HFFc6 (cell line): ENCODE measurements at places on chromosomes 5 and 9. TPM values are rescaled to one million over a fixed set of nuclear protein-coding genes. Genes with fewer than 3 reads are reported as not detected.
A peak's percentile ranks its signal among the peaks of the same experiment; 100 is the strongest.

The CCDC171 gene
- total RNA-seq: 0.54 and 0.73 TPM in 2 replicates

The ARID3C gene
- total RNA-seq: not detected in 2 replicates

The TMC1 gene
- 0.28 and 0.91 TPM in 2 replicates for total RNA-seq

The NOP16 gene
- total RNA-seq: 31.7 and 42.0 TPM in 2 replicates

The FAM169A gene
- 0.02 to 0.09 TPM in 2 of 3 replicates, not detected in the other for total RNA-seq

The FAT2 gene
- total RNA-seq: not detected in 2 replicates

The FGF18 gene
- total RNA-seq: 0.16 TPM in 1 of 3 replicates, not detected in the others

The SLC24A2 gene
- 0.03 TPM in 1 of 3 replicates, not detected in the others for total RNA-seq

The SGCD gene
- total RNA-seq: 5.8 to 6.7 TPM (median 6.5 TPM) in 3 replicates

The PIP5K1B gene
- not detected in 3 replicates for total RNA-seq

The AQP3 gene
- 0.29 to 0.73 TPM (median 0.69 TPM) in 3 replicates for total RNA-seq

The IL3 gene
- not detected in 3 replicates for total RNA-seq

The STX17 gene
- total RNA-seq: 14.9 to 15.3 TPM (median 15.0 TPM) in 3 replicates

The QRFP gene
- total RNA-seq: not detected in 3 replicates

The PCDHGB1 gene
- 2.2 to 3.7 TPM (median 2.4 TPM) in 3 replicates for total RNA-seq

The ADAMTS19 gene
- not detected in 3 replicates for total RNA-seq

GRCh38 chr5:176697267-176697933, 50.1 kb downstream of the TSPAN17 start:
- no peak for DNase-seq

- no peak for DNase-seq
These were observed 557.0 kb downstream of the TLE1 start for GRCh38 chr9:81132318-81132717.

GRCh38 chr5:165119175-165119574, 1613.8 kb downstream of the MAT2B start:
- no peak for DNase-seq

GRCh38 chr5:41748631-41749030, 121.6 kb downstream of the OXCT1 start:
- no peak for DNase-seq

DNA sequence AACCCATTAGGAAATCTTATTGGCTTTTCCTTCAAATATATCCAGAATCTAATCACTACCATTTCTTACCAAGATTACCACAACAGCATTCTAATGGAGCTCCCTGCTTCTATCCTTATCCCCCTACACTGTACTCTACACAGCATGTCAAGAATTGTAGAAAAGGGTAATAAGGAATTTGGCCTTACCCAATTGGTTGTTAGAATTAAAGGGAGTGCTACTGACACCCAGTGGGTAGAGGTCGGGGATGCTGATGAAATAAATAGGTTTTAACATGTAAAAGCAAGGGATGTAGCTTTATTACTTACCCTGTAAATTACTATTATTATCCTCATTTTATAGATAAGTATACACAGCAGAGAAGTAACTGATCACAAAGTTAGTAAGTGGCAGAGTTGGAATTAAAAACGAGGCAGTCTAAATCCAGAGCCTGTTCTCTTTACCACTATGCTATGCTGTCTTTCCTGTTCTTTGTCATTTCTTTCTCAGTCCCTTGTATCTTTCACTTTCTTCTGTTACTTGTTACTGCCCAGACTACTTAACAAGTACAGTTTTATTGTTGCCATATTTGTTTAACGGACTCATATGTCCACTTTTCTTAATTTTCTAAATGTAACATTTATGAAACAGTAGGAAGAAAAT, 10.5 kb downstream of the SLC38A9 start:
- no peak for DNase-seq

- DNase-seq: no peak
These were observed 1574.5 kb upstream of the WWC1 start for GRCh38 chr5:166716856-166717492.

DNA sequence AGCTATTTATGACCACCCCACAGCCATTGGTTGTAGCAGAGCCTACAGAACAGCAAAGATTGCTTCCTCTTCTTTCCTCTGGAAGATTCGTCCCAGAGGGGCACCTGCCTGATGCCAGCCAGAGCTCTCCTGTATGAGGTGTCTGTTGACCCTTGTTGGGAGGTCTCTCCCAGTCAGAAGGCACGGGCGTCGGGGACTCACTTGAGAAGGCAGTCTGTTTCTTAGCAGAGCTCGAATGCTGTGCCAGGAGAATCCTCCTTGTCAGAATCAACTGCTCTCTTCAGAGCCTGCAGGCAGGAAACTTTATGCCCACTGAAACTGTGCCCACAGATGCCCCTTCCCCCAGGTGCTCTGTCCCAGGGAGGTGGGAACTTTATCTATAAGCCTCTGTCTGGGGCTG, 479.5 kb upstream of the IZUMO3 start:
- no peak for DNase-seq

DNA sequence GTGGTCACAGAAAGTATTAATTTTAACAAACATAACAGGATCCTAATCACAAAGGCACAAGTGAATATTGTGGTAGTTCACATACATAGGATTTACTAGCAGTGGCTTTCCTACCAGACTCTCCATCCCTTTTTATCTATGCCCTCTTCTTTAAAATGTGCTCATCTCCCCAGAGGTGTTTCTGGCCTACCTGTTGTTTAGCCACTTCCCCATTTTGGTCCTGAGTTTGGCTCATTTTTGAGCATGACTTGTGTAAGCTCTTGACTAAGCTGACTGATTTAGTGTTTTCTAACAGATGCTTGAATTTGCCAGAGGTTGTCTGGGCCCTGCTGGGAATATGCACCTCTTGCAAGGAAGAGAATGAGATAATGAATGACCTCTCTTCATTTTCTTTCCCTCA, 517.7 kb upstream of the CLINT1 start:
- DNase-seq: no peak

GRCh38 chr5:179330186-179330900, 14.9 kb downstream of the ADAMTS2 start:
- DNase-seq: no peak

- peak; percentile 74 for DNase-seq
These were observed 47.1 kb downstream of the CAST start for GRCh38 chr5:96709152-96709821.

- DNase-seq: peak; percentile 78
These were observed 49.2 kb upstream of the TNC start for GRCh38 chr9:115167175-115167574.

DNA sequence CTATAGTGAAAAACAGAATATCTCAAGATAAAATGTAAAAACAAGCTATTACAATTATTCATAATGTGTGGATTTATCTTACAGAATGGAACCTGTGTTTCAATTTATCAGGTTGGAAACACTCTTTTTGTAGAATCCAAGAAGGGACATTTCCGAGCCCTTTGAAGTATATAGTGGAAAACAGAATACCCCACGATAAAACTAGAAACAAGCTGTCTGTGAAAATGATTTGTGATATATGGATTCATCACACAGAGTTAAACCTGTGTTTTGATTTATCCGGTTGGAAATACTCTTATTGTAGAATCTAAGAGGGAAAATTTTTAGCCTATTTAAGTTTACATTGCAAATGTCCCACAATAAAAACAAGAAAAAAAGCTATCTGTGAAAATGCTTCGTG, 388.2 kb downstream of the PRDM9 start:
- no peak for DNase-seq

DNA sequence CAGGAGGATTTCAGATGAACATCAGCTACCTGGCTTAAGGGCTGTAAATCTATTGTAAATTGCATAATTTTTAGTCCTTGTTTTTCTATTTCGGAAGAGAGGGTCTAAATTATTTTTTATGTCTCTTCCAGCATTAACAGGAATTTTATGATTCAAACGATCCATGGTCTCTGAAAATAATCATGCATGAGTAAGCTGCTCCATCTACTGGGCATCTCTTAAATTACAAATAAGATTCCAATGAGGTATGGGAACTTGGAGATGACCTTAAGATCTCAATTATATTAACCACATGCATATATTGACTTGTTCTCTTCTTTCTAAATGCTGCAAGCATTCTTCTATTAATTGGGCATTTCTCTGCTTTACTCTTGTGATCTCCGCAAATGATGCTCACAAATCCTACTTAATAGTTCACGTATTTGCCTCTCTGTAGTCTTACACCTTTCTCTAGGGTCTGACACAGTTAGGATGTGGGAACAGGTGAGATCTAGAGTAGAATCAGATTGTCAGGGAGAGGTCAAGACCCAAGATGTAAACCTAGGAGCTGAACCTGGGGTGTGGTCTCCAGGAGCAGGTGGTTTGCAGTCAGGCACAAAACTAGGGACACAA, 86.9 kb downstream of the NUDT12 start:
- DNase-seq: peak; percentile 62

- DNase-seq: no peak
These were observed 23.5 kb downstream of the INSYN2B start for GRCh38 chr5:169956756-169957155.

DNA sequence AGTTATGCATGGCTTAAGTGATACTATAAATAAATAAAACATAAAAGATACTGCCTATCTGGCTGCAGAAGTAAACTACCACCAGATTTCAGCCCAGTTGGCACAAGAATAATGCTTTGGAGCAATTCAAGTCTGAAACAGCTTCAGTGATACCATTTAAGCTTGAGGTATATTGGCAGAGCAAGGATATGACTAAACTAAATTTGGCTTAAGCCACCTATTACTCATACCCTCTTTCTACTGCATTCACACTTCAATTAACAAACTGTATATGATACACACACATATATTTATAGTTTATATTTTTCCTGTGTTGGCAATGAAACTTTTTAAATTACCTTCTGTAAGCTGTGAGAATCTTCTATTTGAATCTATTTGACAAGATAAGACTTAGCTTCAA, 431.9 kb downstream of the ANXA1 start:
- no peak for DNase-seq

- no peak for DNase-seq
These were observed 494 bp upstream of the DOCK2 start for GRCh38 chr5:169636477-169637084.

DNA sequence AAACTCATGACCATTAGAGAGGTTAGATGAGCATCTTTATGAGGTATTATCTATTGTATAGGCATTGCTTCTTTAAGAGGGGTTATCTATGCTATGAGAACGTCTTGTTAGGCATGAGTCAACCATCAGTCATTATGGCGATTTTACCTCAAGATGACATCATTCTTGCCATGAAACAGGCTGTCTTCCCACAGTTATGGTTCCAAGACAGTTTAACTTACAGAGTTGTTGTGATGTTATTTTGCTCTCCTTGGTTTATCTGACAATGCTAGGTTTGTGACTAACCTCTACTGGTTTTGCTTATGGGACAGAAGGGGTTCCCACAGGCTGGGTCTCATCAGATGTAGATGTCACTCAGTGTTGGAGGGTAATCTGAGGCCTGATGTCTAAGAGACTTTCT, 1864.7 kb upstream of the ACO1 start:
- DNase-seq: no peak

- DNase-seq: no peak
These were observed 97.5 kb downstream of the HSPA4 start for GRCh38 chr5:133149345-133149744.

- no peak for DNase-seq
These were observed 2068.7 kb downstream of the MAT2B start for GRCh38 chr5:165574100-165574499.

DNA sequence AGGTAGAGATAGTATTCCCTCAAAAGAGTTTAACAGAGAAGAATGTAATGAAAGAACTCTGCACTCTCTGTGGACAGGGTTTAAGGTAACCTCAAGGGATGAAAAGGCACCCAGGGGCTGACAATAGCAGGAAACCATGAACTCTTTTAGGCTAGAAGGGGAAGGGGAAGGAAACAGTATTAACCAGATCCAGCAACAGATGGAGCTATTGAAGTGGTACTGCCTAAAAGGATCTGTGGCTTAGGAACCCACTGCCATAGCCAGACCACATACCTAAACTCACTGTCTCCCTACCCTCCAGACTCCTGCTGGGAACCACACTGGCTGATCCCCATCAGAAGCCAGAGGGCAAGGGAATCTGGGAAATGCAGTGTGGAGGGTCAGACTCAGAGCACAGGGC, 35.5 kb downstream of the PLGRKT start:
- DNase-seq: no peak

DNA sequence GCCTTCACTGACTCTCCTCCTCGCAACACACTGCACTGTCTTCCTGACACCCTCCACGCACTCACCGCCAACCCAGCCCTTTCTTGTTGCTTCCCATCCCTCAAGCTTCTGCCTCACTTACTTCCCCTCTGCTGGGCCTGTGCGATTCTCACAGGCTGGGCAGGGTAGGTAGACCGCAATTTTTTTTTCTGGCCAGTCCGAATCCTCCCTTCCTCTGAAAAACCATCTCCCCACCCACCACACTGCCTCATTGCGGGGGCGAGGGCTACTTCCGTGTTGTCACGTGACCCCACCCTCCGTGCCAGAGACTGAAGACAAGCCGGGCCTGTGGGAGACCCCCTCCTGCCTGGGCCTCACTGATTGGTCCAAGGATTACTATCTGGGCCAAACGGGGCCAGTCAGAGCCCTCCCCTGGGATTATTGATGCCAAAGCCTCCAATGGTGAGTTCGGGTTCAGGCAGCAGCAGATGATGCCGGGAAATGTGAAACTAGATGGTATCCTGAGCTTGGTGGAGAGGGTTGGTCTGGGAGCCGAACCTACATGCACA, 73.1 kb downstream of the STK10 start:
- no peak for DNase-seq

DNA sequence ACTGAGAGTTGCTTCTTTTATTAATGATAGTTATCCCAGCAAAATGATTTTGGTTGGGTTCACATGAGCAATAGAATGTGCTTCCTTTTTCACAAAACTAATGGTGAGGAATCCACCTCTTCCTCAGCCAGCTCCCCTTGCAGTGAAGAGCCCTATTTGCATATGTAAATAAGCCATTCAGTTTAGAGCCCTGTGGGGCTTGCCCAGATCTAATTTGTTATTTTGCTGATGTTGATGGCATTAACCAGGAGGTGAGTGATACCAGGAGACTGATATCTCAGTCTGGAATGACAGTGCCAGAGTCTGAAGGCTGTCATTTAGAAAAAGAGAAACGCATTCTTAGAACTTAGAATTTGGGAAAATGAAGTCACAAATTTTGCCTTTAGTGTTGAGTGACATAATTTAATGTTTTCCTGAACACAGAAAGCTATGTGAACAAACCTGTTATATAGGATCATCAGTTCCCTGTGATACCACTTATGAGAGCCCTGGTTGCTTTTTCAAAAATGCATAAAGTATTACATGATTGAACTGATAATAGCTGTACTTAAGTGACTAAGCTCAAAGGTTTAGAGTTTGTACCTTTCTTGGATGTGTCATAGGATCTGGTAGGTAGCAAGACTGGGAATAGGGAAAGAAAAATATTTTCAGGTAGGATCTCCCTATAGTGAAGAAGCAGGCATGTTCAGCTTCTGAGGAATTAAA, 271.6 kb downstream of the MAST4 start:
- DNase-seq: no peak

DNA sequence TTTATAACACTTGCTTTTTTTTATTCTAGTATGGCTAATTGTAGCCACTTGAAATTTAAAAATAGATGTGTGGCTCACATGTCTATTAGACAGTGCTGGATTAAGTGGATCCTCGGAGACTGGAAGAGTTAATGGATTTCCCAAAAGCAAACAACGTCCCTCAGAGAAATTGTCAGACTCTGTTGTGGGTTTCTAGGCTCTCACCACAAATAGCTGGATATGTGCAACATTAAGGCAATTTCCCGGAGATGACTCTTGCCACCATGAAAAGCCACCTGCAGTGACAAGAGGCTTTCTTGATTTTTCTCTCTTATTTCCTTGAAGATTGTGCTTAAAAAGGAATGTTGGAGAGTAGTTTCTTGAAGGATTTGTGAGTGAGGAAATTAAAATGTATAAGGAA, 43.2 kb downstream of the TMEM167A start:
- no peak for DNase-seq
